ENCODE measurements at places on chromosomes 4 and X.

DNA sequence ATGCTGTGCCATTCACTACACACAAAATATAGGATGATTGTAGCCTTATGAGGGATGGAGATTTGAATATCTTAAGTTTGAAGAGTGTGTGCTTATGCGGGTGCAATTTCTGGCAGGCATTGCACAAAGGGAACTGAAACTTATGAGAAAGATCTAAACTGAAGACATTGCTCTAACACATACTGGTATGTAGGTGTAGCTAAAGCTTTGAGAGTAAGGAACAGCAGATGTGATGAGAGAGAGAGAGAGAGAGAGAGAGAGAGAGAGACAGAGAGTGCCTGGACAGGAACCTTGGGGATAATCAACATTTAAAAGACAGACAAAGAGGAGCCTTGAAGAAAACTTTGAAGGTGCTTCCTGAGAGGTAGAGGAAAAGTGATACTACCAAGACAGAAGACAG lies 379.7 kb downstream of the SPRY1 start:
- DNase-seq: peak; percentile 1

GRCh38 chr4:161256716-161257115 lies 907.1 kb downstream of the FSTL5 start:
- DNase-seq: no peak

DNA sequence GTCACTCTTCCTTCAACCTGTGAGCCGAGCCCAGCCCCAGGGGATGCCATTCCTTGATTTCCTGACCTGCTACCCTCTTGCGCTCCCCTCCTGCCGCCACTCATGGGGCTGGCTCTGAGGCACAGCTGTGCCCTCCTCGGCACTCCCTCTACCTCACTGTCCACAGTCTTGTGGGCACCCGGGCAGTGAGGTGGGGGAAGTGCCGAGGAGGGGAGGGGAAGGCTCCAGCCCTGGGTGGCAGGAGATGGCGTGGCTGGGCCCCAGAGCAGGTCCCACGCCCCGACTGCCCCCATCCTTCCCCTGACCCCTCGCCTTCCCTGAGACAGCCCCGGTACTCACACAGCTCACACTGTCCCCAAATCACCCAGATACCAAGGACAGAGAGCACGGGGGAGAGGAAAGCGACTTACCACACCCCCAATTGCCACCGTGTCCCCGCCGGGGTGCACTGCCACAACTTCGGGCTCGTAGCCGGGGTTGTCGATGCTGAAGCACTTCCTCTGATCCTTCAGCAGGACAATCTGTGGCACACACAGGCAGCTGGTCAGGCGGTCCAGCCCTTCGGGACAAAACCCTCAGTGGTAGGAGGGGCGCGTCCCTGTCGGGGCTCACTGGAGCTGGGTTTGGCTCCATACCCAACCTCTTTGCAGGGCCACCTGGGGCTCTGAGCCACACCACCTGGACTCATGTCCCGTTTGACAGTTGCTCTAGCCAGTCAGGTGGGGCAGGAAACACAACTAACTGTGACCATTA lies 37.9 kb downstream of the WDR1 start:
- DNase-seq: no peak

DNA sequence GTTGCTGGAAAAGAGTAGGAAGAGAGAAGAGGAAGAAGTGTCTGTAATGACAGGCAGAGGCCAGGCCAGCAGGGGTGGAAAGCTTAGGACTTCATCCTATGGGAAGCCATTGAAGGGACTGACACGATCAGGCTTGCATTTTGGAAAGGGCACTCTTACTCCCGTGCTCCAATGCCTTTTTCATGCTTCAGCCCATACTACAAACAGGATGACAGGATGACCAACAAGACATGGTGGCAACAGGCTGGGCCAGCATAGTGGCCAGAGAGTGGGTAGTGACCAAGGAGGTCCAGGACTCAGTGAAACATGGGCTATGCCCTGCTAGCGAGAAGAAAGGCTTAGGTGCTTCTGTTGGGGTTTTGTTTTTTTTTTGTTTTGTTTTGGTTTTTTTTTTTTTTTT lies 2.6 kb upstream of the KLF3 start:
- no peak for DNase-seq

- DNase-seq: no peak
Measured at GRCh38 chrX:41236629-41237028, 97.3 kb upstream of the DDX3X start.

- DNase-seq: no peak
Measured at GRCh38 chr4:118173126-118173525, 138.8 kb downstream of the NDST3 start.

DNA sequence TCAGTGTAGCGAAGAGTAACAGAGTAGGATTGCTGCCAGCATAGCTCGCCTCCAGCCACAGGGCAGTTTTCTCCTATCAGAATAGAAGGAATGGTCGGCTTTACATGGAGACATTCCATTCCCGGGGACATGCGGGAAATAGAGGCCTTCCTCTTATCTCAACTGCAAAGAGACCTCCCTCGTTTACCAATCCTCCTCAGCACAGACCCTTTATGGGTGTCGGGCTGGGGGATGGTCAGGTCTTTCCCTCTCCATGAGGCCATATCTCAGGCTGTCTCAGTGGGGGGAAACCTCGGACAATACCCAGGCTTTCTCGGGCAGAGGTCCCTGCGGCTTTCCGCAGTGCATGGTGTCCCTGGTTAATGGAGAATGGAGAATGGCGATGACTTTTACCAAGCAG lies 285.0 kb downstream of the ASMT start:
- DNase-seq: no peak

GRCh38 chr4:14792702-14793227 lies 209.5 kb upstream of the CPEB2 start:
- DNase-seq: no peak

Data from activated CD4-positive, alpha-beta T cell treated with anti-CD3 and anti-CD28 coated beads, Interleukin-2, Interleukin-6, amounts not matched to agents 100 ng/mL and 50 ng/mL, durations not matched to agents 16 hours and 8 hours (primary cell).